ENCODE measurements at places on chromosomes 12 and 14. TPM values are rescaled to one million over a fixed set of nuclear protein-coding genes. Genes with fewer than 3 reads are reported as not detected.

SLC7A7 gene
- 8.3 TPM for total RNA-seq

TAS2R8 gene
- total RNA-seq, result not detected

CLEC14A gene
- total RNA-seq, result 344 TPM

PYGL gene
- total RNA-seq, result 99.6 TPM

TAS2R46 gene
- 2.4 TPM for total RNA-seq

CIDEB gene
- 7.5 TPM for total RNA-seq

FGF6 gene
- total RNA-seq, result not detected

WNT1 gene
- total RNA-seq, result not detected

OR10AD1 gene
- 0.09 TPM for total RNA-seq

ARMH4 gene
- 2.0 TPM for total RNA-seq

HELB gene
- 4.1 TPM for total RNA-seq

SLC2A14 gene
- total RNA-seq, result not detected

LRTM2 gene
- total RNA-seq, result not detected

All from dermis blood vessel endothelial cell (primary cell).